ENCODE measurements at places on chromosomes 5 and 9.

GRCh38 chr5:146025114-146025680 is 80.2 kb downstream of the PLAC8L1 start:
- peak; percentile 46 for DNase-seq

GRCh38 chr9:114694719-114695269 is 12.8 kb upstream of the TEX48 start:
- DNase-seq: no peak

DNA sequence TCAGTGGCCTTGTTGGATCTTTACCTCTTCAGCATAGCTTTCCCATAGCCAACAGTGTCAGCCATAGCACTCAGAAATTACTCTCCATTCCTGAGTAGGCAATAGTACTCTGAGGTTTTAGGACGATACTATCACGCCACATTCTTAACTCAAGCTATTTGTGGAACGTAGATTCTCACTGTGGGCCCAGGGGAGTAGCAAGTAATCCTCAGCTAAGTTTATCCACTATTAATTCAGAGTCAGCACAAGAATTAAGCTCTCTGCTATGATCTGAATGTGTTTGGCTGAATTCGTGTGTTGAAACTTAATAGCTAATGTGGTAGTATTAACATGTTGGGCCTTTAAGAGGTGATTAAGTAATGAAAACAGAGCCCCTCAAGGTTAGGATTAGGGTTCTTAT is 858.8 kb upstream of the NUDT12 start:
- no peak for DNase-seq

DNA sequence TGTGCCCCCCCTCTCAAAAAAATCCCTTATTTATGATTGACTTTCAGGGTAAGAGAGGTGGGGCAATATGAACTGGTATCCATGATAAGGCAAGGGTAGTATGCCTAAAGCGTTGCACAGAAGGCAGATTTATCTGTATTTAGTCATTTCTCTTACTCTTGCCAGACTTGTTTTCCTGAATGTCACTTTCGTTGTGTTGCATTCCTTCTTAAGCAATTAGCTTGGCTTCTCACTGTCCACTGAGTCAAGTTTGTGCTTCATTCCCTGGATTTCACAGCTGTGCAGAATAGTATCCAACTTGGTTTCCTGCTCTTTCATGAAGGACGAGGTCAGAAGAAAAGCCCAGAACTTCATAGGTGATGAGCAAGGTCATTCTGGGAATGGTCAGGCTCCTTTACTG is 301.5 kb upstream of the ACTBL2 start:
- DNase-seq: no peak

DNA sequence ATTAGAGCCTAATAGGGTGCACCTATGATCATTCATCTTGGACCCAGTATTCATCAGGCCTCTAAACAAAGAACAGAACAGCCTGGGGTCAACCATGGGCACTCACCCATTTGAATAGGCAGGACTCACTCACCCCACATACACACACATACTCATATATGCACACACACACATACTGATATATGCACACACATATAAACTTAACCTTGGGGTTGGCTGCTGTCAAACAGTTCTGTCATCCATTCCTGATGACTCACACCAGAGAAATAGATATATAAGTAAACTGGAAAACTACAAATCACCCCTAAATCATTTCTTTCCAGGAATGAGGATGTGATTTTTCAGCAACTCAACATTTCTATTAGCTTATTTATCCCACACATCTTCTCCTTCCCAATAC is 51.3 kb downstream of the ARL15 start:
- no peak for DNase-seq

DNA sequence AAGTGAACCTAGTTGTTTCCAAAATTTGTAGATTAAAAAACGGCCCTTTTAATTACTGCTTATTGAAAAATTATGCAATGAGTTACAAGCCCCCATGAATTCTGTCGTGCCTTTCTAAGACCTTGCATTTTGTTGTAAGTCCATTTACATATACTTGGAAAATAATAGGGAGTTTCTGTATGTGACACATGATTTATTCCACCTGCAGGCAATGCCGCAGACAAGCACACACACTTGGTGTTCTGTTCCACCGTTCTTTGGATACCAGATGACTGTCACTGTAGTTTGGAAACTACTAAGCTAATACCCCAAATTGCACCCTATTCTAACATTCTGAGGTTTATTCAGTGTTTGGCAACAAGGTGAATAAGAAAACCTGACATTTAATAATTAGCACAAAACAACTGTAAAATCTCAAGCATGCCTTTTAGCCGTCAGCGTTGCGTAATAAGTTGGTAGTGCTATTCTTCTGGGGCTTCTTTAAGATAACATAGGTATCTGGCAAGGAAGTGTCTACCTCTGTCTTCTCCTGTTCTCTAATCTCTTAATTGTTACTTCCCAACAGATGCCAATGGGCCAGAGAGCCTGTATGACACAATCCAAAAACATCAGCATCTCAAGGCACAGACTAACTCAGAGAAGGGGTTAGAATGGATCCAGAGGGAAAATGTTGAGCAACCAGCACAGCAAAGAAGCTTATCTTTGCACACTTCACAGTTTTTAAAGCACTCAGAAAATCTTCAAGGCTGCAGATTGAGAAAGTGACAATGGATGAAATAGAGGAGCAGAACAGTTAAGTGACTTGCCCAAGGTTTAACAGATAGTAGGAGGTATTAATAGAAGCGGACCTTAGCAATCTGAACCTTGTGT is 48.2 kb upstream of the DPYSL3 start:
- DNase-seq: no peak

- DNase-seq: no peak
Observed at GRCh38 chr5:85670417-85670816, 947.3 kb upstream of the COX7C start.

GRCh38 chr9:105246656-105247173 is 2.3 kb downstream of the SLC44A1 start:
- no peak for DNase-seq

GRCh38 chr9:36129139-36129538 is 7.4 kb upstream of the GLIPR2 start:
- DNase-seq: no peak

DNA sequence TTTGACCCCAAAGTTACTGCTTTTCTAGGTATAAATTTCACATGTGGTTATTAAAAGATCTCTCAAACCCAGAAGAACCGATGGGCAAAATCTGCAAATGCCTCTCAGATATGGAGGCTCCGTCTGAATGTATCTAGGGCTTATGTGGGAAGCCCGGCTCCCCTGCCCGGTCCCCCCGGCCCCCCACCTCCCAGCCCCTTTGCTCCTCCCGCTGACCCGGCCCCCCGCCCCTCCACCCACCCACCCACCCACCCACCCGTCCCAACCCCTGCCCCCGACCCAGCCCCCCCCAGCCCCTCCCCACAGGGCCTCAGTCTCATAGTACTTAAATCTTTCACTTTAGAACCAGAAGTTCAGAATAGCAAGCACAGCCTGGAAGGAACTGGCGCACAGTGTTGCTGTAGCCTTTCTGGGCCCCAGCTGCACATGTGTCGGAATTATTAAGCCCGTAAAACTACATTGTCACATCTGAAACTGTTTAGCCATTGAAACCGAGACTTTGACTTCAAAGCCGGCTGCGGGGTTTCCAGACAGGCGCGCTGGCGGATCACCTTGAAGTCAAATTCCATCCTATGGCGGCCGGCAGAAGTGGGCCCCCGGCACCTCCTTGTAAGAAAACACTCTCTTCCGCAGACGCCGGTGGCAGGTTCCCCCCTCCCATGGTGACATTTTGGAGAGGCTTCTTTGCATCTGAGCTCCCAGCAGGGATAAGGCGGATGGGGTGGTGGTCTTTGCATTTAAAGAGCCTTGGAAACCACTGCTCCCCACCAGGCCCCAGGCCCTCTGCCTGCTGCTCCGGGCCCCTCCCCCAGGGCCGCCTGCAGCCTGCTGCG is 12.8 kb downstream of the NKD2 start:
- no peak for DNase-seq

DNA sequence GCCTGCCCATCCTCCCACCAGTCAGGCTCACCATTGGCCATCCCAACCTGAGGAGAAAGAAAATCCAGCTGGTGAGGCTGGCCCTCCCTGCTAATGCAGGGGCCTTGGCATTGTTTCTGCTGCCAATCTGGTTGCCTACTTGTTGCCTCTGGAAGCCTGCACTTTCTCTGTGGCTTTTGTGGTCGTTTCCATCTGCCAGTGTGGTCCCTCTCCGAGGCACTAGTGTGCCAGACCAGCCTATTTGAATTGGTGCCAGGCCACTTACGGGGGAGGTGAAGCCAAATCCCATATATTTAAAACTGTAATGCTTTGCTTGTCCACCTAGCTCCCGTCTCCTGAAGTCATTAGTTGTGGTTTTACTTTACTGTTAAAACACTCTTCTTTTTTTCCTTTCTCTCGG is 213.4 kb upstream of the ADAMTSL1 start:
- no peak for DNase-seq

DNA sequence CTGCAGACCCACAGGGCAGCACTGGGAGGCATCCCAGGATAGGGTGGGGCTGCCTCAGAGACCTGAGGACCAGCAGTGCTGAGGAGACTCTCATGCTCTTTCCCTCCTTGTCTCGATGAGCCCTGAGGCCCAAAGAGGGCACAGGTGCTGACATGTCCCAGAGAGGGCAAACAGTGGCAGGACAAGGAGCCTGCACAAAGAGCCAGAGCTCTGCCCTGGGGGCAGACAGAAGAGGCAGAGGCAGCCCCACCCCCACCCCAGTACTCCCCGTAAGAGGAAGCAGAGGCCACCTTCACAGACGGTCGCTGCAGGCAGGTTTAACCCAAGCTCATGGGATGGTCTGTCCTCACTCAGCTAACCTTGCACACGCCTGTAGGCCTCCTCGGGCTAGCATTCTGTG is 29.4 kb upstream of the TTLL11 start:
- DNase-seq: no peak

DNA sequence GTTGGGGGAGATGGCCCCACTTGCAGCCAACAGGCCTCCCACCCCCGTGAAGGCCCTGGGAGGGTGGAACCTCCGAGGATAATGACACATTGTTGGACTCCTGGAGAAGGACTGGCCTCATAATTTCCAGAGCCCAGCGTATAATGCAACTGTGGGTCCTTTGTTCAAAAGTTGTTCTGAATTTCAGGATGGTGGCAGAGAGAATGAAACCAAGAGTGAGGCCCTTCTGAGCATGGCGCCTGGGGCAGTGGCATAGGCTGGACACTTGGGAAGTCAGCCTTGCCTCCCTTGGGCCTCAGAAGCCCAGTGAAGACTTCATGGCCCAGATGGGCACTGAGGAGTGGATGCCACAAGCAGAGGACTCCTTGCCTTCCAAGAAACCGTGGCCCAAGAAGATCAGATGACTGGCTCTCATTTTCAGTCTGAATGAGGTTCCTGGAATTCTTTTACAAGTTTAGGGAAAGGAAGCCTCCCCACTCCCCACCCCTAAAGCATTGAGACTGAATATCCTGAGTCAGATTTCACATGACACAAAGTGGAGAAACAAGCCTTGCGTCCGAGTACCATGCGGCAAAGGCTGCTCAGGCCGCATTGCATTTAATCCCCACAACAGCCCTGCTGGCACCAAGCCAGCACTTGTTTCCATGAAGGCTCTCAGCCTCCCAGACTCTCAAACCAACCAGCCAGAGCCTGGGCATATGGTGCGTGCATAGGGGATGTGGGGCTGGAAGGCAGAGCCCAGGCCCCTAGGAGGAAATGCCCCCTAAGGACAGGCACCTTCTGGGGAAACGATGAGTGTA is 96.7 kb upstream of the SMIM23 start:
- no peak for DNase-seq

- DNase-seq: no peak
Observed at GRCh38 chr9:92663126-92663525, 6.8 kb downstream of the IPPK start.

DNA sequence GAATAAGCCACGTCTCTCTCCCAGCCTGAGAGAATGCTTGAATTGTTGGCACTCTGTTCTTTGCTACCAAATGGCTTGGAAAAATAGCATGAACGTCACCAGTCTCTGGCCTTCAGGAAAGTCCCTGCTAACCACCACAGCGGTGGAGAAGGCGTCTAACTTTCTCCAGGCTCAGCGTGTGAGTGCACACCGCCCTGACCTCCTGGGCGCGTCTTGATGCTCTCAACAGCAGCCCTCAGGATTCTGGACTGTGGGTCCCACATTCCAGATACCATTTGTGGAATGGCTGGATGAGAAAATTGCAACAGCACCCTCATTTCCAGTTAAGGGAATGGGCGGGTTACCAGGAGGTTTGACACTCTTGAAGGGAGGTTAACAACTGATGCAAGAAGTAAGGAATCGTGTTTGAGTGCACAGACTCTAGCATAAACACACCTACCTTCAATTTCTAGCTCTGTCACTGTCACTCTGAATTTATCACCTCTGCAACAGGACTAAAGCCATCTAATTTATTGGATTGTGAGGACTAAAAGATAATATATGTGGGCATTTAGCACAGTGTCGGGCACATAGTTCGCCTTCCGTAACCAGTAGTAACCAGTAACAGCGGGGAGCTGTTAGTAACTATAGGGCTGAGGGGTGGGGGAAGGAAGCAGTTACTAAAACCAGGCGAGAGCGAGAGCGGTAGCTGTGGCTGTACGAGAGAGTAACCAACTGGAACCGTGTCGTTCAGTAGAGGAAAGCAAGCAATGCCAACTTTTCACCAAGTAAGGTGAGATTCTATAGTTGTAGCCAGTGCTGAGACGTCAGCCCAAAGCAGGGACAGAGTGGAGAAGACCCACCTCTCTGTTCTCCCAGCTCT is 807 bp upstream of the PLGRKT start:
- DNase-seq: peak; percentile 56

DNA sequence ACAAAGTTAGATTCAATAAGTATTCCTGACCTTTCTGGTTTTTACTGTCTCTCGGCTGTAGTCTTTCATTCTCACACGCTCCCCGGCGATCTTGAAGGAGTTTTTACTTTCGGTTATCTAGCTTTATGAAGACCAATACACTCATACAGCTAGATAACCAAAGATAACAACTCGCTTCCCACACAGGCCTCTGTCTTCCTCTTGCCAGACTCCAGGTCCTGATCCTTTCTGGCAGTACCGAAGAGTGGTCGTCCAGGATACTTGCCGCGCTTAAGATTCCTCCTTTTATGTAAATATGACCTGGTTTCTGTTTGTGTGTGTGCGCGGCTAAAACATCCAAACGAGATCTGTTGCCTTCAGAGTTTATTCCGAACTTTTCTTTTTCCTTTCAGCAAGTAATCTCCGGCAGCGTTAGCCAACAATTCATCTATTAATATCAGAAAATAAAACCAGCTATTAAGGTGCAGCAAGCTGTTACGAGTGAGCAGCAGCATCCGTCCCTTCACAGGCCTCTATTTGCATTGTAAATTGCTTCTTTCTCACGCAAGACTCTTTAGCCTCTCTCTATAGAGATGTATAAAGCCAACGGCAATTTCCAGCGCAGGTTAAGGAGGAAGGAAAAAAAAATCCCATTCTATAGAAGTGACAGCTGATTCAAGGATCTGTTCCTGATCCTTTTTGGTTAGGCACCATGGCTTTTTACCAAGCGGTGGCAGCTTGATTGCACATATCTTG is 216.1 kb downstream of the MEF2C start:
- no peak for DNase-seq

- no peak for DNase-seq
Observed at GRCh38 chr5:160565376-160565775, 143.7 kb downstream of the PTTG1 start.

DNA sequence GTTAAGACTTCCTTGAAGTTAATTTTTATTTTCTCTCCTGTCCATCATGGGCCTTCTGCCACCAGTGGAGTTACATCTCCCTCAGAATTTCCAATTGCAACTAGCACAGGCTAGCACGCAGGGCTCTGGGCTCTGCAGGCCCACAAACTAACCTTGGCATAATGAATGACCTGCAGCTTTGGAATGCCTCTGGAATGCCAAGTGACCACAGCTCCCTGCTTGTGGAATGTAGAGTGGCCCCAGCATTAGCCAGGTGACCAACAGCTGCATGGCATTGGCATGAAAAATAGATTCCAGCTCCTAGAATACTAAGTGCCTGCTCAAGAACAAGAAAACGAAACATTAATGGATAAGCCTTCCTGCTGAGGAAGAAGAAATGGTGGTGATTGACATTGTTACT is 726.1 kb downstream of the BRINP1 start:
- DNase-seq: no peak
